ENCODE measurements at places on chromosomes 6 and 20.

- DNase-seq = no peak
Observed at GRCh38 chr6:36368921-36369865, 18.3 kb downstream of the ETV7 start.

DNA sequence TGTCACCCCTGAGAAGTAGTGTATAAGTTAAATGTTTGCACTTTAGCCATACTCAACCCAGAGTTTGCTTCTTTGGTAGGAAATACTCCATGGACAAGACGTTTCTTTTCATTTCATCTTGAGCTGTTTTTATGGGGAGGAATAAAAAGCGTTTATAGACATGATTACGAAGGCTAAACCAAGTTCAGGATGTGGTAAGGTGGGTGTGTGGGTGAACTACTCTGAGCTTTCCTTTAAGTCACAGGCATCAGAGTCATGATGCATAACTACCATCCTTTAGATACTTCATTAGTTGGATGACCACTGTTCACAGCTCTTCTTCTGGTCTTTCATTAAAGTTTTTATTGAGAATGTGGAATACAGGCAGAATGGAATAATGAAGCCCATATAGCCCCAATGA, 48.9 kb downstream of the EBF4 start:
- peak; percentile 41 for DNase-seq

- DNase-seq = no peak
Observed at GRCh38 chr6:12189150-12189549, 101.0 kb upstream of the EDN1 start.

DNA sequence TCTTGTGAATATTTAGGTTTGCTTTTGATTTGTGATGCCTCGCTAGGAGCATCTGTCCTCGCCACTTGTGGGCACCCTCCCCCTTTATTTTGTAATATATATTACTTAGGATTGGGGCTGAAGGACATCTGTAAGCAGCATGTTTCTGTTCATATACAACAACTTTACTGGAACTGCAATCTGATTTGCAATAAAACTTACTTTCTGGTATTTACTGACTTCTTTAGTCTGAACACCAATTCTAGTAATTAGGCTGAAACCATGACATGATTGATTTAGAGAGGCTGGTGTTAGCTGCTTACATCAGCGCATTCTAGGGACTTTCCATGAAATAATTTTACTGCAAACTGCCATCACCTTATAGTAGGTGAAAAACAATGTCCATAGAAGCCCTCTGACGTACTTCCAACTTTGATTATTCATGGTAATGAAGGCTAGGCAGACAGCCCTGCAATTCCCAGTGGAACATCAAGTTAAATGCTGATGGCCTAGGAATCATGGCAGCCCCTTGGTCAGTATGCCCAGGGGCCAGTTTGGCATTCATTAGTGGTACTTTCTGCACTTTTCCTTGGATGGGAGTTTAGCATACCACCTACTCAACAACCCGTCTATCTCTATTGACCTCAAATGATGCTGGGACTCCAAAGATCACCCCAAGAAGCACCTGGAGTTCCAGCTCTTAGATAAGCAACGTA, 132.9 kb upstream of the MCHR2 start:
- no peak for DNase-seq

DNA sequence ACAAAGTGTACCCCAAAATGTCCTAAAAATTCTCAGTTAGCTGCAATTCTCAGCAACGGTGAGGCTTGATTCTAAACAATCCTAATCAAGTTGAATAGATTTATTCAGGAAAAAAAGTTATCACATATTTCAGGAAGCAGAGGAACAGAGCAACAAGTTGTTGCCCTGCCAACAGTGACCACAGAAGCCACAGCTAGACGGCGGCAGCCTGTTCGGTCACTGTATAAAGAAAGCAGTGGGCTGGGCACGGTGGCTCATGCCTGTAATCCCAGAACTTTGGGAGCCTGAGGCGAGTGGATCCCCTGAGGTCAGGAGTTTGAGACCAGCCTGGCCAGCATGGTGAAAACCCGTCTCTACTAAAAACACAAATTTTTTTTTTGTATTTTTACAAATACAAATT, 171.2 kb upstream of the BMP5 start:
- DNase-seq = no peak

GRCh38 chr20:3403741-3404140, 3.7 kb downstream of the DNAAF9 start:
- no peak for DNase-seq

- DNase-seq = peak; percentile 82
Observed at GRCh38 chr20:32252189-32252588, 25.3 kb upstream of the KIF3B start.

- no peak for DNase-seq
Observed at GRCh38 chr6:166078294-166078693, 89.4 kb downstream of the TBXT start.

DNA sequence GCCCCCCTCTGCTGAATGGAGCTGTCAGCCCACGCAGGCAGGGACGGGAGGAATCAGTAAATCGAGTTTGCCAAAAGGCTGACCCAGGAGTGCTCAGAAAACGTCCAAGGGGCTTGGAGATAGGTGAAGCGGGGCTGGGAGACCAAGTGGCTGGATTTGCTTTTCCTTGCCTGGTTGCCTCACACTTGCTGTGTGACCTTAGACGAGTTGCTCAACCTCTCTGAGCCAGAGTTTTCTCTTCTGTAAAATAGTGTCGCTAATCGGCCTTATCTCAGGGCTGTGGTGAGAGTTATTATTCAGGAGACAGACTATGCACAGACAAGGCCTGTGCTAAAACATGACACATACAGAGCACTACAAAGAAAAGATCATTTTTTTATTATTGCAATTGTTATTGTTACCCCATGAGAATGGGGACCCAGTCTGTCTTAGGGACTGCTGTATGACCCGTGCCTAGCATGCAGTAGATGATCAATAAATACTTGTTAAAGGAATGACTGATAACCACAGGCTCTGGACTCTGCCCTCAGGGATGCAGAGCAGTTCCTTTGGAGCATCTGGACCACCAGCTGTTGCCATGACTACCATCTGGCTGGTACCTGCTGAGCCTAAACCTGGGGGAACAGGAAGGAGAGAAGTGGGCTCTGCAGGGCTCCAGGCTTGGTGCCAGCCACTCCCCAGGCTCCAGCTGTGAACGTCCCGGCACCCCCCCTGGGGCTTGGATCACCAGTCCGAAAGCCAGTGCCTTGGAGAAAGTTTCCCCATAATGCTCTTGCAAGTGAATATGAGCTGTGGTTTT, 901 bp downstream of the KCNK15 start:
- no peak for DNase-seq

DNA sequence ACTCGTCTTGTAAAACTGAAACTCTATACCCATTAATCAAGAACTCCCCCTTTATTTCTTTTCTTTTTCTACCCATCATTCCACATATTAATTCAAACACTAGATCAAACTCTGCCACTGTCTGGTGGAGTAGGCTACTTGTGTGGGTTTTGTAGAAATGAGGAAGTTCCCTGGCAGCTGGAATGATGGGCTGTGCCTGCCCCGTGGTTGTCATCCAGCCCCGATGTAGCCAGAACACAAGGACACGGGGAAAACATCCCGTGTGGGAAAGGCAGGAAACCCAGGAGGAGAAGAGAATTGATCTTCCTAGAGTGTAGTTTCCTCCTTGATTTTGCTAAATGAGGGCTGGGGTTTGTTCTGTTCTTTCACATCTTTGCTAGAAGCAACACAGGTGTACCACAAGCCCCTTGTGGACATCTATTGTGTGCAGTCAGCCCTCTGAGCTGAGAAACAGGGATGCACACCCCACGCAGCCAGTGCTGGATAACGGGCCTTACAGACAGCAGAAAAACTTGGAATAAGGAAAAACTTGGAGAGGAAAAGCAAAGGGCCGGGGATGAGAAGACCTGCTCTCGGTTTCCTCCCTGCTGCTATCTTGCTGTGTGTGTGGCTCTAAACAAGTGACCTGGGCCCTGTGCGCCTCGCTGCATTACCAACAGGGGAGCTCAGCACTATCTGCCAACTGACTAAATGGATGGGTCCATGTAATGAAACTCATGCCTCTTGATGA, 88.0 kb downstream of the SCML4 start:
- no peak for DNase-seq

DNA sequence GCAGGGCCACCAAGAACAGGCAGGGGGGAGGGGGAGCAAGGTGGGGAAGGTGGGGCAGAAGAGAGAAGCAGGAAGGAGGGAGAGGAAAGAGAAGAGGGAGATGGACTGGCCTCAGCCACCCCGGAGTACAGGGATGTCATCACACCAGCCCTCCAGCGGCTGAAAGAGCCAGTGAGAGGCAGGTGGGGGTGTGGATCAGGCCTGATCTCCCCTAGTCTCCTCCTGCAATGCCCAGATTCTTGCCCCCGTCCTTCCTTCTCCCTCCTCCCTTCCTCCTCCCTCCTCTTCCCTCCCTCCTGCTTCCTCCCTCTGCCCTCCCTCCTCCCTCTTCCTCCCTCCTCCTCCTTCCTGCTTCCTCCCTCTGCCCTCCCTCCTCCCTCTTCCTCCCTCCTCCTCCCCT, 61.5 kb downstream of the YTHDF1 start:
- DNase-seq = no peak

- DNase-seq = no peak
Observed at GRCh38 chr6:143098054-143098671, 37.5 kb downstream of the AIG1 start.

DNA sequence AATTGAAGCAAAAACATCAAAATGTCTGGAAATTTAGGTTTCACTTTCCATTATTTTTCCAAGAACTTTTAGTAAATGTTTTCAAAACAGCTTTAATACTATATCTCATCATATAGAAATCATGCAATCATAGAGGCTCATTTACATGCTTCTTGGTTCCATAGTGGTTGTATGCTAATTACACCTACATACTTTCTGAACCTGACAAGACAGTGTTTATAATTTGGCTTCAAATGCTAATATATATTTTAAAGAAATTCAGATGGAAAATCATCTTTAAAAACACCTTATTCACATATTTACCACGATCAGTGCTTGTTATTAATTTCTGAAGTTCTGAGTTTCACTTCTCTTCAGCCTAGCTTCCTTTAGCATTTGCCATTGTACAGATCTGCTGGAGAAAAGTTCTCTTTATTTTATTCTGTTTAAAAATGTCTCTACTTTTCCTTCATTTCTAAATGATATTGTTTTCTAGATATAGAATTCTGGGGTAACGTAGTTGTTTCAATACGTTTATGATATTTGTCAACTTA, 89.9 kb downstream of the PLCB1 start:
- no peak for DNase-seq

DNA sequence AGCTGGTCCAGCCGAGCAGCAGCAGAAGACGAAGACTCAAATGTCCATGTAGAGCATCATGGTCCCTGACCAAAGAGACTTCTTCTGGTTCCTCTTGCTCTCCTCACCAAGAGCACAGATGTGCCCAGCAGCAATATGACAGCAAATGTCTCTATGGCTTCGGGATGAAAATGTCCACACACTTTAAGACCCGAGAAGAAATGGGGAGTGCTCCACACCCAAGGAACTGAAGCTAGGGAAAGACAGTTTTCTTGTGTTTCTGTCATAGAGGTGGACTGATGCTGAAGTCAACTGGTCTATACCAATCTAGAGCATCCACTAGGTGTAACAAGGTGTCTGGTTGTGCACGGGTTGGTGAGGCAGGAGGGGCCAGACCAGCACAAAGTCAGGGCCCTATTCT, 4.5 kb upstream of the CPNE1 start:
- DNase-seq = no peak

- DNase-seq = no peak
Observed at GRCh38 chr20:51488331-51488730, 54.2 kb downstream of the NFATC2 start.

GRCh38 chr6:26473429-26473757, 15.6 kb downstream of the BTN2A1 start:
- no peak for DNase-seq
